Retina (tissue), 1 donor: ENCODE measurements at places on chromosomes 5 and 9.

DNA sequence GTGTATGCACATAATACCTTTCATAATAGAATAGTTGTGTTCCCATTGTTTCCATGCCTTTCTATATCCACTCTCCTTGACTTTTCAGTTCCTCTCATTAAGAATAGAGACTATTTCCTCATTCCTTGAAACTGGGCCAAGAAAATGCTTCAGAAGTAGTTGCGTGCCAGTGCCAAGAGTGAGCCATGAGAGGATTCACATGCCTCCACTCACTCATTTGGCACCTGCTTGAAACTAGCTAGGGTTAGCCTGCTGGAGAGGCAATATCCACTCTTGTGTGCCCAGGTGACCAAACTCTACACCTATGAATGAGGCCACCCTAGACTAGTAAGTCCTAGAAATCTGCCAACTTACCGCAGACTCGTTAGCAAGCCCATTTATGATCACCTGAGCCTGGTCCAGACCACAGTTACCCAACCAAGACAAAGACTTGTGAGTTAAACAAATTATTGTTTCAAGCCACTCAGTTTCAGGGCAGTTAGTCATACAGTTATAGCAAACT lies 276.3 kb downstream of the EPB41L4A start:
- DNase-seq, result no peak

- peak; percentile 86 for DNase-seq
Observed at GRCh38 chr5:98769210-98769958, 4.1 kb upstream of the RGMB start.

DNA sequence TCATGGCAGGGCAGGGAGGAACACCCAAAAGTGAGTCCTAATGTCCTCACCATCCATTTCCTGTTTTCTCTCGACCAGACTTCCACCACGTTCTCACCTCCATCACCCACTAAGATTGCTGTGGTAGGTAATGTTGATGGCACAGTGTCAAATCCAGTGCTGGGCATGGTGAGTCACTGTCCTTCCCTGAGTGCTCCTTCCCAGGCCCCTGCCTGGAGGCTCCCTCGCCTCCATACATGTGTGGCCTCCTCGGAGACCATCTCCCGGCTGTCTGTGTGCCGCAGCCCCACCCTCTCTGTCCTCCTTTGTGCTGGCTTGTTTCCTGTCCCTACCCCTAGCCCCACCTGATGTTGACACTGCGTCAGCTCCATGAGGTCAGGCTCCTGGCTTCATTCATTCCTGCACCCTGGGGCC lies 177.5 kb downstream of the SYK start:
- DNase-seq, result no peak

DNA sequence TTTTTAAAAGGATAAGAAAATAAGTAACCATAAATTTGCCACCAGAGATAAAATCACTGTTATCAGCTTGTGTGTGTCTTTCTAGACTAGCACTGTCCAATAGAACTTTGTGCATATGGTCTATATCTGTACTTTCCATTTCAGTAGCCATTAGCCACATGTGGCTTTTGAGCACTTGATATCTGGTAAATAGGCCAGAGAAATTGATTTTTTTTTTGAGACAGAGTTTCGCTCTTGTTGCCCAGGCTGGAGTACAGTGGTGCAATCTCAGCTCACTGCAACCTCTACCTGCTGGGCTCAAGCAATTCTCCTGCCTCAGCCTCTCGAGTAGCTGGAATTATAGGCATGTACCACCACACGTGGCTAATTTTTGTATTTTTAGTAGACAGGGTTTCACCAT lies 17.8 kb downstream of the RBM27 start:
- no peak for DNase-seq

DNA sequence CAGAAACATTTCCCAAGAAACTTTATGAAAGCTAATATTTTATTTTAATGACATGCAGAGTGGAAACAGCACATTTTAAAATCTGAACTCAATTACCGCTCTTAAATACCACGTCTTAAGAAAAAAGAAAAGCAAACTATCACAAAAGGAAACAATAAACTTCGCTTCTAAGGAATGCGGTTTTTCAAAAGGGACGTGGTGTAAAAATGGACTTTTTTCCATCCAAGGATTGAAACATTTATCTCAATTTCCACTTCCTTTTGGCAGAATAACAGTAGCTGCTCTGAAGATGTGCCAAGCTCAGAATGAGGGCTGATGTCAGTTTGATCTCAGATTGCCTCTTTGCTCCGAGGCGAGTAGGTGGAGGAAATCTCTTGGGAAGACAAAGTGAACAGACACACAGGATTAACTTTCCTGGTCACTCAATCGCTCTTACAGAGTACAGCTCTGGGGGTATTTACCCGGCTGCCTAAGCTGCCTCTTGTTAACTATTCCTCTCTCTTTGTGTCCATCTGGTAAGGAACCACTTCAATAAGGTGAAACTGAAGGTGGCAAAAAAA lies 158.5 kb downstream of the TRPM6 start:
- no peak for DNase-seq

DNA sequence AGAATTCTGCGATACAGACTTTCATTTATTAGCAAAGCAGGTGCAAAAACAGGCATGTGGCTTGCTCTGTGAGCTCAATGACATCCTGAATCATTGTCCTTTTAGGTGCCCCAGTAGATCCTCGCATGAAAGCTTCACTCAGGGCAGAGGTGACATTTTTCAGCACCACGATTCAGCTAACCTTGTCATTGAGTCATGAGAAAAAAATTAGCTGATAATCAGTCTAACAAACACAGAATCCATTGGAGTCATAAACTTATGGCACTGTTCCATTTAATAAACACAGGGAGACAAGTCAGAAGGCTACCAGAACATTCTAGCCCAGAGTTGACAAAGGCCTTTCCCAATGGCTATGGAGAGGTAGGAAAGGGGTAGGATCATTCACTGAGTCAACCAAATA lies 104.8 kb upstream of the RAD23B start:
- no peak for DNase-seq

DNA sequence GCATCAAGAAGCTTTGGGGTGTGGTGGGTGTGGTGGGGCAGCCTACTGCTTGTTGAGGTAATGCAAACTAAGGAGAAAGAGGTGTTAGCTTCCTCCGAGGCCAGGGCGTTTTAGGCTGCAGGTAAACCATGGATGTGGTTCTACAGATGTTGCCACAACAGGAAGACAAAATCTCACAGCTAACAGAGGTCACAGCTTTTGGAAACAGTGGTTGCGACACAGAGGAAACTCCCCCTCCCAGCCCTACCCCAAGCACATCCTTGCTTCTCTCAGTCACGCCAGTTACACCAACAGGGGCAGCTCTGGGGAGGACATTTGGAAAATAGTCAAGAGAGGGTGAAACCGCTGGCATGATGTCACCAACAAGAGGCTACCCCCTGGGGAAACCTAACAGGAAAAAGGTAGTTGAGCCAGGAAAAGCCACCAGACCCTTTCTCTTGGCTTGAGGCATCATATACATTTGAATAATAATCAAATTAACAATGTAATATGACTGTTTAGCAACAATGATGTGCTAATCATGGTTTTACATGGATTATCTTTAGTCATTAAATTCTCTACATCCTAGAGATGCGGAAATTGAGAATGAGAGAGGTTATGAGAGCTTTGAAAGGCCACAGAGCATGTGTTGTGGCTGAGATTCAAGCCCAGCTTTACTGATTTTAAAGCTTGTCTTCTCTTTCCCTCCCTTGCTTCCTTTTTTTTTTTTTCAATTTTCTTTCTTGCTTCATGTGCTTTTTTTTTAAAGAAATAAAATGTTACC lies 82.2 kb upstream of the IL12B start:
- DNase-seq, result no peak

DNA sequence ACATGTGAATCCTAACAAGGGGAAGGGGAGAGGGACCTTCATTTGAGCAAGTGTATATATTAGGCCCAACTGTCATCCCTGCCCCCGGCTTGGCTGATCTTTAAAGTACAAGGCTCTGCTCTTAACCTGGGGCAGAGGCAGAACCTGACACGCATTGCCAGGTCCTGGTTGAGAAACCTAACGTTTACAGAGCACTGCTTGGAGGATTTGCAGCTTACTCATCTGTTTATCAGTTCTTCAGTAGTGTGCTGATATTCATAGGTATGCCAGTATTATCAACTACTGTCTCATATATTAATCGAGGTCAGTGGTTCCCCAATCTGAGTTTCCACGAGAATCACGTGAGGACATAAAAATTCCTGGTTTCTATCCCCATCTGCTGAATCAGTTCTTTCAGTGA lies 50.4 kb downstream of the ACO1 start:
- DNase-seq, result no peak

- no peak for DNase-seq
Observed at GRCh38 chr5:100542086-100542485, 6.9 kb downstream of the FAM174A start.

DNA sequence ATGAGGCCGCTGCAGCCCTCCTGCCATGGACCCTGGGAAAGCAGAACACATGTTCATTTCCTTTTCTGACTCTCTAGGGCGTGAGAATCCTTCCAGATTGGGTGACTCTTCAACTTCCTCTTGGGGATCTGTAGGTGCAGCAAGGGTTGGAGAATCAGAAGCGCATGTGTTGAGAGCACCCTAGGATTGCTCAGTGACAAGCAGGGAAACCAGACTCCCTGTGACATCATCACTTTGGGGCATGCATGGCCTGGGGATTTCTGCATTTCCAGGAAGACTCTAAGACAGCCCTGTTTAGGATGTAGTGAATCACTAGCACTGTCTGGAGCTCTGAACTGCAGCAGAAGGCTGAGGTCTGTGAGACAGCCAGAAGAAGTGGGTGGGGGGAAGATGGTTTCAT lies 15.1 kb upstream of the LCP2 start:
- no peak for DNase-seq

DNA sequence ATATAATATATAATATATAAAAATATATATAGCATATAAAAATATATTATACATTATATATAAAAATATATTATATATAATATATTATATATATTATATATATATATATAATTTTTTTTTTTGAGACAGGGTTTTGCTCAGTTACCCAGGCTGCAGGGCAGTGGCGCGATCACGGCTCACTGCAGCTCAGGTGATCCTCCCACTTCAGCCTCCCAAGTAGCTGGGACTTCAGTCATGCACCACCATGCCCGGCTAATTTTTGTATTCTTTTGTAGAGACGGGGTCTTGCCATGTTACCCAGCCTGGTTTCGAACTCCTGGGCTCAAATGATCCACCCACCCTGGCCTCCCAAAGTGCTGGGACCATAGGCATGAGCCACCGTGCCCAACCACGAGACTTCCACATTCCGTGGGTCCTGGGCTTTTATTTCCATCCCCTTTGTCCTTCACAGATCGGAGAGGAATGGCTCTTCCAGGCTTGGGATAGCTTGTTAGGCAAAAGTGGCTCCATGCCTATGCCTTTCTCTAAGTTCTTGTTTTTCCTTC lies 62.0 kb upstream of the IER5L start:
- no peak for DNase-seq

GRCh38 chr9:8331507-8332330 lies 532.1 kb upstream of the DMAC1 start:
- DNase-seq, result no peak

DNA sequence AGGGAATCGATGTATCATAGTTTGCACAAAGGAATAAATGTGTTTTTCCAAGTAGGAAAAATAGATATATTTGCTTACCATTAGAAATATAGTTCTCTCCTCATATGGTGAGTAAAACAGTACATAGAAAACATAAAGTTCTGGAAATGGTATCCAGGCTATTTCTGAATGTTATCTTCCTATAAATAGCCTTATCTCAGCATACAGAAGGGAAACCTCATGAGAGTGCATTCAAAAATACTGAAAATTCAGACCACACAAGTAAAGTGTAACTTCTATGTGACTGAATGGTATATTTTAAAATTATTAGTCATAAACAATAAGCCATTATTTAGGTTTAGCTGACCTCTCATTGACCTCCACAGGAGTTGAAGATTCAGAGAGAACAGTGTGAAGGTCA lies 43.5 kb downstream of the MOCS2 start:
- DNase-seq, result no peak

DNA sequence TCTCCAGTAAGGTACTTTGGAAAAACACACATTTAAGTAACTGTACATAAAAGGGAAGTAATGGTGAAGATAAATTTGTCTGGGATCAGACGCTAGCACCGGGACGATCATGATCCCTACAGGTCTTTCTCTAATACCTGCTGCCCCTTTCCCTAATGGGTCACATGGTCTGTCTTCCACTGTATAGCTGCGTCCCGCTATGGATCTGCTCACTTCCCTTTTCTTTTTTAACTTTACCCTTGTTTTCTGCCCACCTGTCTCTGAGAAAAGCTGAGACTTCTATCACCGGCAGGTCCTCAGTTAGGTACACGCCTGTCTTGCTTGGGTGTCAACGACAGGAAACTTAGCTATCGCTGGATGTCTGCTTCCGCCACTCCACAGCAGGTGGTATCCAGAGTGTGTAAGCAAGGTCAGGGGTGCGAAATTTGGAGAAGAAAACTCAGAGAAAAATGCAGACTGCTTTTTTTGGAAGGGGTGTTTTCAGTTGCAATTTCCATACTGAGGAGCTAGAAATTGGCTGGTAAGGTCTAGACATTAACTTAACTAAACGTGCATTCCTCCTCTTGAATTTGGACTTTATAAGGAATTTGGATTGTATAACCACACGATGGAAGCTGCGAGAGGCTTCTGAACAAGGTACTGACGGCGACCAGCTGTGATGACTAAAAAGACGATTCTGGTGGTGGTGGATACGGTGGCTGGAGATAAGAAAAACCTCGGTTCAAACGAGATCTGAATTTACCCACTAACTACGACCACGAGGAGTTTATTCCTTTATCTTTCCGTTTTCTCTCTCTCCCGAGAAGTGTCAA lies 1.1 kb upstream of the ICE1 start:
- DNase-seq, result no peak

- no peak for DNase-seq
Observed at GRCh38 chr9:34170237-34170991, 8.4 kb upstream of the UBAP1 start.

DNA sequence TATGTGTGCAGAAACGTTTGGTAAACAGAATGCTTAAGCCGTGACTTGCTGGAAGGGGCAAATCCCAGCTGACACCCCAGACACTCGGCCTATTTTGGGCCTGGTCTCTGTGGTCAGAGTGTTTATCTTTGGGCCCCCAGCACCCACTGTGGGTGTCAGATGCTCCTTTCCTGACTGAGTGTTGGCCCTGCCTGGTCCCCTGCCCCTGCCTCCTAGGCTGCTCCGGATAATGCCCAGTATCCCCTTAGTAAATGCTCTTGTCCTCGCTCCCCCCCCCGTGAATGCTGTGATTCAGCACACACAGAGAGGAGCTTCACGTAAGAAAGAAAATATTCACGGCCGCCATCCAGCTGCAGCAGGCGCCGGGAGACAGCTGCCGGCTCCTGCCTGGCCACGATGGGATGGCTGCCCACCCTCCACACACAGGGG lies 11.3 kb upstream of the ANGPTL2 start:
- peak; percentile 42 for DNase-seq
